ENCODE measurements at places on chromosomes 5 and 9. TPM values are rescaled to one million over a fixed set of nuclear protein-coding genes. Genes with fewer than 3 reads are reported as not detected.

CLIC3 gene
- 0.33 TPM for total RNA-seq

ADAMTSL2 gene
- total RNA-seq: not detected

GRCh38 chr9:89555451-89556375 lies 49.1 kb upstream of the GADD45G start:
- DNase-seq: no peak

DNA sequence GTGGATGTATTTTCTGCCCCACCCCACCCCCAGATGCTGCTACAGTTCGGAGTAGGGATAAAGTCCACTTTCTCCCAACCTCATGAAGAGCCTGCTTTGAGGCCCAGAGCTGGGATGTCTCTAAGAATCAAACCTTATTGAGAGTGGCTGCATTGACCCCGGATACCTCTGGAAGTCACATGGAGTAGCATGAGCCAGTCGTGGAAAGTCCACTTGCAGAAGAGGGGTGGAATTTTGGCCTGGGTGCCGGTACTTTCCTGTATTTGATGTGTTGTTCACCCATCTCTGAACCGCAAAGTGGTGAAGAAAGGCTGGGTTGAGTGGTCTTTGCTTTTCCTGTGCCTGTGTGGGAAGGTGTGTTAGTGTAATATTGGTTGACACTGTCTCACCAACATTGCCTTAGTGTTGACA lies 3.7 kb downstream of the OTULIN start:
- DNase-seq: no peak

Data from pulmonary artery endothelial cell (primary cell).